Left lung (tissue), 14 donors: ENCODE measurements at places on chromosomes 2 and 18. TPM values are rescaled to one million over a fixed set of nuclear protein-coding genes. Genes with fewer than 3 reads are reported as not detected.

TRAPPC8 gene
- 49.0 TPM for total RNA-seq

ATOH8 gene
- total RNA-seq, result 24.7 TPM

B3GNT7 gene
- 107 TPM for total RNA-seq

SCG2 gene
- 3.8 TPM for total RNA-seq

NAT8 gene
- not detected for total RNA-seq

AKAIN1 gene
- total RNA-seq, result not detected

DNA sequence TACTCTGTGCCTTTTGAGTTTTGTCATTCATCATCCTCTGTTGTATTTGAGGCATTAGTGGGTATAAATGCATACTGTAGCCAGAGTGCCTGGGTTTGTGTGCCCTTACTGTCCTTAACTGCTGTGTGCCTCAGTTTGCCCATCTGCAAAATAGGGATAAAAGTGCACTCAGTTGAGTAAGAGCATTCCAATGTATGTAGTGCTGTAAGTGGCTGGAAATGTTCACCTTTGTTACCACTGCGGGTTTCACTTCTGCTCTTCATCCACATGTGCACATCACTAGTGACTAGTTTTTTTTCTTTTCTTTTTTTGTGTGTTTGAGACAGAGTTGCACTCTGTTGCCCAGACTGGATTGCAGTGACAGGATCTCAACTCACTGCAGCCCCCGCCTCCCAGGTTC lies 39.9 kb downstream of the PLEKHB2 start:
- no peak for DNase-seq

DNA sequence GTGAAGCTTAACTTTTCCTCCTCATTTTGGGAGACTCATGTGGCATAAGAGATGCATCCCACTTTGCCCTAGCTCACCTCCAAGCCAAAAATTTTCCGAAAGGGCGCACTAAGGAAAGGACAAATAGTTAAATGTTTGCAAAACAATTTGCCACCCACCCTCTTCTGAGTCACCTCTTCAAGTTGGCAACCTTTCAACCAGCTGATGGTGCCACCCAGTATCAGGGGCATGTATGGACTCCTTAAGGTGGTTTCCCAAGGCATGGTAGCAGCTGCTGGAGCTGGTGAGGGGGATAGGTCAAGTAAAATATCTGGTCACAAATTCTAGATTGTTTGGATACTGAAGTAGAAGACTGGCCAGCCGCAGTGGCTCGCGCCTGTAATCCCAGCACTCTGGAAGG lies 17.2 kb upstream of the ITGAV start:
- DNase-seq, result no peak

- DNase-seq, result no peak
Measured at GRCh38 chr2:25284756-25285155, 57.0 kb downstream of the DNMT3A start.

DNA sequence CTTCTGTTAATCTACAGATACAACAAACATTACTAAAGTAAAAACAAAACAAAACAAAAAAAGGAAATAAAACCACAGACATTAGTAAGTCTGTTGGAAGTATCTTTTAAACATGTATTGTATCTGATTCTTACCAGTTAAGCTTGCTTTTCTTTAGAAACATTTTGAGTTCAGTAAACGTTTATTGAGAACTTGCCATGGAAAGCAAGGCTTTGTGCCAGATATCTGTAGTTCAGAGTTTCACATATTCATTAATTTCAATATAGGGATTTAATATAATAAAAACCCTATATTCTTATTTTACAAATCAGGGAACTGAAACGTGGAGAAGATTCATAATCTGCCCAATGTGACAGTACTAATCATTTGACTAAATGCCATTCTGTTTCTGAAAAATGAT lies 1101.0 kb upstream of the GYPC start:
- DNase-seq, result no peak

GRCh38 chr18:58909521-58909920 lies 44.8 kb downstream of the ZNF532 start:
- DNase-seq, result no peak

DNA sequence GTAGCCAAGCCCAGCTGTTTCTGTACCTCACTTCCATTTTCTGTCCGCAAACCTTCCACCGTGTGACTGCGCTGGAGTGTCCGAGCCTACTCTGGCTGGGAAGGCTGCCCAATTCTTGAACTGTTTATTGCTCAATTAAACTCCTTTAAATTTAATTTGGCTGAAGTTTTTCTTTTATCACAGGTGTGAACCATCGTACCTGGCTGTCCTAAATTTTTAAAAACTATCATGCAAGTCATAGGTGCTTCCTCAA lies 6.2 kb upstream of the RNU2-63P start:
- DNase-seq, result no peak

- DNase-seq, result peak; percentile 52
Measured at GRCh38 chr2:176126929-176127773, 2.4 kb upstream of the HOXD8 start.

GRCh38 chr2:144703852-144704708 lies 184.2 kb upstream of the ZEB2 start:
- DNase-seq, result peak; percentile 45

DNA sequence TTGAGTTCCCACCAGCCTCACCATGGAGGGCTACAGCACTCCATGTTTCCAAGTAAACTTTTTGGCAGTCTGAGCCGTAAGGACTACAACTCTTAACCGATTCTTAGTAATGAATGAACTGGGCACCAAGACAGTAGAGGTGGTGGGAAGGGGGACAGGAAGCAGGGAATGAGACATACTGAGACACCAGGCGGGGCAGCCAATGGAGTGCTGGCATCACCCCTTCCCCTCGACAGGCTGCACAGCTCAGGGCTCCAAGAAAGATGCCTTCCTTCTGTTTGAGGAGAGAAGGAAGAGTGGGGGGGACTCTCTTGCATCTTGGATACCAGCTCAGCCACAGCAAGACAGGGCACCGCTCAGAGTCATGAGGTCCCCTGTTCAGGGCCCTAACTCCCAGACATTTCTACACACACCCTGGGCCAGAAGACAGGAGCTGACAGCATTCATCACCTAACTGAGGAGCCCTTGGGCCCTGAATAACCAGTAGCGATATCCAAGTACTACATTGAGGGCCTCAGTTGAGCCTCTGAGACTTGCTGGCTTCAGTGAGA lies 45.2 kb downstream of the USP34 start:
- DNase-seq, result no peak

GRCh38 chr2:73323551-73323950 lies 30.2 kb upstream of the EGR4 start:
- no peak for DNase-seq

GRCh38 chr2:208099682-208100470 lies 24.4 kb downstream of the CRYGD start:
- DNase-seq, result no peak

DNA sequence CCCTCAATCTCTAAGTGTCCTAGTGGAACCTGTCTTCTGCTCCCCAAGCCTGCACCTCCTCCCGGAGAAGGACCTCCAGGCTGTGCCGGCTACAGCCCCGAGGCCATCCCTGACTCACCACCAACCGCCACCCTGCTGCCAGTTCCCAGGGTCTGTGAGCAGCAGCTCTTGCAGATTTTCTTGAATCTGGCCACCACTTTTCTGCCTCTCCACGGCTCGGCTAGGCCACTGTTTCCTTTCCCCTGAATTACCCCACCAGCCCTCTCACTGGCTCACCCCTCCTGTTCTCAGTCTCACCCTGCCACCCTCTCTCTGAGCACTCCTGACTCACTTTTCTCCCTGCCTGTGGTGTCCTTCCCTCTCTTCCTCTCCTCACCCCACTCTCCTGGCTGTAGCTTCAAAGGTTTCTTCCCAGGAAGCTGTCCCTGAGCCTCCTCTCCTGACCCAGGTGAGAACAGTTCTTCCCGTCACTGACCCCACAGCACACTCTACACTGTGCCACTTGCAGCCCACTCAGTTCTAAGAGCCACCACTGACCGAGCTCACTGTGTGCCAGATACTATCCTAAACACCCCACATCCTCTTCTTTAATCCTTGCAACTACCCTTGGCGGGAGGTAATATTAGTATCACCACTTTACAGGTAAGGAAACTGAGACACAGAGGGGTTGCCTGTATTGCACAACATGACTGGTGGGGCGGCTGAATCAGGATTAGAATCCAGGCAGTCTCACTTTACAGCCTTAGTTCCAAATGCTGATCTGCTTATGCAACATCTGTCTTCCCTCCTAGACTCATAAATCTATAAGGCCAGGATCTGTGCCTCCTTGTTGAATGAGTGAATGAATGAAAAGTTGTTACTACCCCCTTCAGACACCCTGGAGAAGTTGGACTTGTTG lies 111.6 kb downstream of the SMAD7 start:
- DNase-seq, result no peak

DNA sequence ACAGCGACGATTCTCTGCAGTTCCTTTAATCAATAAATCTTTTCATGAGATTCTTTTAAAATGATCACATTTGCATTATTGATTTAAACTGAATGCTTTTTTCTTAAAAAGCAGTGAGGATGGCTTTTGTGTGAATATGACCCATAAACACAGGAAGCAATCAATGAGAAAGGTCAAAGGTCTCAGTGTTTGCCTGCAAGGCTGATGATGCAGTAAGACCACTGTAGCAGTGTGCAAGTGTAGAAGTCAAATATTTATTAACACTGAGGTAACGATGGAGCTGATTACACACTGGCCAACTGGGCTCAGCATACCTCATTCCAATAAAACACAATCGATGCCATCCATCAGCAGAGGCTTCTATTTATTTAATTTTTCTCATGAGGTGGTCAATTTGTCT lies 633.5 kb downstream of the DCDC2C start:
- DNase-seq, result no peak

- DNase-seq, result no peak
Measured at GRCh38 chr2:142308744-142309143, 177.9 kb upstream of the LRP1B start.

DNA sequence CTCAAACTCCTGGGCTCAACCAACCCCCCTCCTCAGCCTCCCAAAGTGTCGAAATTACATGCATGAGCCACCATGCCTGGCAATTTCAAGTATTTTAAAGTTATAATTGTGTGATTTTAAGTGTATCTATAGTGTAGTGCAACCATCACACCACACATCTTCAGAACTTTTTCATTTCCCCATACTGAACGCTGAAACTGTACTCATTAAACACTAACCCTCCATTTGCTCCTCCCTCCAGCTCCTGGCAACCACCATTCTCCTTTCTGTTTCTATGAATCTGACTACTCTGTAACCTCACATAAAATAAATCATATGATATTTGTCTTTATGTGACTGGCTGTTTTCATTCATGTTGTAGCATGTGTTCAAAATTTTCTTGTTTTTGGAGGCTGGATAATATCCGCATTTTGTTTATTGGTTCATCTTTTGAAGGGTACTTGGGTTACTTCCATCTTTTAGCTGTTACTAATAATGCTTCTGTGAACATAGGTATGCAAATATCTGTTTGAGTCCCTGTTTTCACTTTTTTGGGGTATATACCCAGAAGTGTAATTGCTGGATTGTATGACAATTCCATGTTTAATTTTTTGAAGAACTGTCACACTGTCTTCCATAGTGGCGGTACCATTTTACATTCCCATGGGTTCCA lies 188.2 kb downstream of the PLCL1 start:
- DNase-seq, result no peak

- DNase-seq, result no peak
Measured at GRCh38 chr2:85922199-85922598, 33.4 kb upstream of the ST3GAL5 start.

DNA sequence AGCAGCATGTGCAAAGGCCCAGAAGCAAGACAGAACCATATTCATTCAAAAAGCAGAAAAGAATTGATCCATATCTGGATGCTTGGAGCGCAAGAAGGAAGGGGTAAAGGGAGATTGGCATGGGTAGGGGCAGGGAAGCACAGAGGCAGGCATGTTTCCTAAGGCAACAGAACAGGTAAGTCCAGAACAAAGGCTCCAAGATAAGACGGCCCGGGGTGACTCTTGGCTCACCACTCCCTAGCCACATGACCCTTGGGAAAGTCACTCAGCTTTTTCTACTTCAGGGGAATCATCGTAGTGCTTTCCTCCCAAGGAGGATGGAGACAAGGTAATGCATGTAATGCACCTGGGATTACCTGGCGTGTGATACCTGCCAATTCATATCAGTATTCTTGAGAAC lies 37.7 kb upstream of the ST3GAL5 start:
- DNase-seq, result no peak

- DNase-seq, result no peak
Measured at GRCh38 chr18:27616324-27616723, 431.2 kb upstream of the CHST9 start.

DNA sequence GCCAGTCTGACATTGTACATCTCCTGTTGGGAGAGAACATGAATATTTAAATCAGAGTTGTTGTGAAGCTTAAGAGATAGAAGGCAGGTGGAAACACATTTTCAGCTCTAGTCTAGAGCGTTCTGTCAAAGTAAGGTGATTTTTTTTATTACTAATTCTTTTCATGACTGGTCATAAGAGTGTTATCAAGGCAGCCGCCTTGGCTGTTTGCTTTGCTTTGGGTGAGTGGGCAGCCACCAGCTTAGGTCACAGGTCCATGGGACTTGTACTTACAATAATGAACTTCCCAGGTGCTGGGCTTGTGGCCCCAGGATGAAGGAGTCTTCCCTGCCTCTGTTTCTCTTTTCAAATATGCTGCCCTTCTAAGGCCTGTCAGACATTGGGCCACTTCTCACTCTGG lies 256.3 kb downstream of the SRBD1 start:
- no peak for DNase-seq

DNA sequence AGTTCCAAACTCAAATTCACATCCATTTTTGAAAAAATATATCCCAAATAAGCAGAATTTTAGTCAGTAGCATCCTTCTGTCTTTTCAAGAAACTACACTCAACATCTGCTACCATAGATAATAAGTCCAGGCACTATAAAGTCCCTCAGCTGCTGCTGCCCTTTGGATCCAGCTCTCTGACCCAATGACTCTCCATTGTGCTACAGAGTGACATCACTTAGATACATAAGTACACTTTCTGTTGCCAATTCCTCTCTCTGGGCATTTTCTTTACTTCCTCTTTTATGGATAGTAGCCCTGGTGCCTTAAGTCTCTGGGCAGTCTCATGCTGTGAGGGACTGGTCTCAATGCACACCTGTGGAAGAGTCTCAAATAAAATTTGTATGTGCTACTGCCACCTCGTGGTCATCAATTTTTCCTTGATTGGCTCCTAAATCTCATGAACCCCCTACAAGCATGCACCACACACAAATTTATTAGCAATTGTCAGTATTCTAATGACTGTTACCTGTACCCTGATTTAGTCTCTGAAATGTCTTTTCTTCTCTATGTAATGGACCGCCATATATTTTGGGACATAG lies 219.2 kb downstream of the LRP1B start:
- DNase-seq, result no peak

DNA sequence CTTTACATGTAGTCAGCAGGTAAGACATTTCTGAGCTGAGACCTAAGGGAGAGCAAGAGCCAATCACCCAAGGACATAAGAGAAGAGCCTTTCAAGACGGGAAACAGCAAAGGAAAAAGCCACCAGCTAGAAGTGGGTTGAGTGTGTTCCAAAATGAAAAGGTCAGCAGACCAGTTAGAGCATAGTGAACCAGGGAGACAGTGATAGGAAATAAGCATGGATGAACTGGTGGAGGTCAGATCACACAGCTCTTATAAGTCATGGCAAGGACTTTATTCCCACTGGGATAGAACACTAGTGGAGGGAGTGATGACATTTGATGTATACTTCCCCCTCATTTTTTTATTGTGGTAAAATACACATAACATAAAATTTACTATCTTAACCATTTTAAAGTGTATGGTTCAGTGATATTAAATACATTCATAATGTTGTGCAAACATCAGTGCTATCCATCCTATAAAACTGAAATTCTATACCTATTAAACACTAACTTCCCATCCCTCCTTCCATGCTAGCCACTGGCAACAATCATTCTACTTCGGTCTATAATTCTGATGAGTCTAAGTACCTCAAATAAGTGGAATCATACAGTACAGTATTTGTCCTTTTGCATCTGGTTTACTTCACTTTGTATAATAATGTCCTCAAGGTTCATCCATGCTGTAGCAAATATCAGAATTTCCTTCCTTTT lies 155.8 kb upstream of the WDSUB1 start:
- DNase-seq, result no peak
